Osteoblast (primary cell): ENCODE measurements at places on chromosomes 2 and 18. TPM values are rescaled to one million over a fixed set of nuclear protein-coding genes. Genes with fewer than 3 reads are reported as not detected.

The FRZB gene
- 0.29 and 0.36 TPM in 2 replicates for total RNA-seq

The NR4A2 gene
- total RNA-seq: 0.72 and 0.88 TPM in 2 replicates

The MLPH gene
- total RNA-seq: 25.7 and 32.1 TPM in 2 replicates

The NEB gene
- total RNA-seq: 0.29 and 0.36 TPM in 2 replicates

The SLC11A1 gene
- 0.29 and 0.36 TPM in 2 replicates for total RNA-seq

The INO80D gene
- 9.0 and 10.6 TPM in 2 replicates for total RNA-seq

DNA sequence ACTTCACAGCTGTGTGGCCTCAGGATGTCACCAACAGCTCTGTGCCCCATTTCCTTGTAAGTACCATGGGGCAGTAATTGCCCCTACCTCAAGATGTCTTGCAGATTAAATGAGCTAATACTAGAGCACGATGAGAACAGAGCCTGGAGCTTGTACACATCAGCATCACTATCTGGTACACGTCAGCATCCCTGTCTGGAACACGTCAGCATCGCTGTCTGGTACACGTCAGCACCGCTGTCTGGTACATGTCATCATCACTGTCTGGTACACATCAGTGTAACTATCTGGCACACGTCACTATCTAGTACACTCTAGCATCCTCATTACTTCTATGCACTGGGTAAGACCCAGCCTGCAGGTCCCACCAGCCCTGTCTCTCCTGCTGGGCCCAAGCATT lies 37.2 kb downstream of the AQP12A start:
- no peak for DNase-seq

GRCh38 chr2:54559593-54560145 lies 103.5 kb downstream of the SPTBN1 start:
- DNase-seq: peak; percentile 93

- no peak for DNase-seq
Measured at GRCh38 chr2:118153433-118153832, 65.2 kb downstream of the INSIG2 start.

DNA sequence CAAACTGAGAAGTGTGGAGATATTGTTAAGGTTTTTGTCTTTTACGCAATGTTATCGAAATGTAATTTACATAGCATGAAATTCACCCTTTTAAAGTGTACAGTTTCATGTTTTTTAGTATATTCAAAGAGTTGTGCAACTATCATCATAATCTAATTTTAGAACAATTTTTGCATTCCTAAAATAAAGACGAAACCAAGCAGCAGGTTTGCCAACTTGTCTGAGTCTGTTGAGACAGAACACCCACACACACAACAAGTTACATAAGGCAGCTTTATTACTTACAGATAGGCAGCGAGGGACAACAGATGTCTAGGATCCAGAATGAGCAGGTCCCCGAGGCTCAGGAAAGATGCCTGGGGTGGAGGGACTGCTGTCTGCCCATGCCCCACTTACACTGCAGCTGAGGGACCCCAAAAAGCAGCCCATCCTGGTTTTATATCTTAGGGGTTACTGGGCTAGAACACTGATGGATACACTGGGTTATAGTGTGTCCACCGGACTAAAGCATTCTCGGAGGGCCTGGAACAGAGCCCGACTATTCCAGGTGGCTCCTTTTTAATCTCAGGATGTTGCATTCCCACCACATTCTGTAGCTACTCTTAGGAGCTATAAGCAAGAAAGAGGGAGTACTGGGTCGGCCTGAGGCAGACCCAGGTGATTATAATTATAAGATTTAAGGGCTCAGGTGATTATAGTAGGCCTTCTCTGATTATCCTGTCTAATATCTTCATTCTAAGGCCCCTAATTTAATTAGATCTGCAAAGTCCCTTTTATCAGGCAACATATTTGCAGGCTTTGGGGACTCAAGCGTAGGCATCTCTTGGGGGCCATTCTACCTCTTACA lies 150.2 kb upstream of the DOK6 start:
- no peak for DNase-seq

- DNase-seq: no peak
Measured at GRCh38 chr18:35022426-35023001, 18.7 kb upstream of the MAPRE2 start.
